ENCODE measurements at places on chromosomes 5 and 9. TPM values are rescaled to one million over a fixed set of nuclear protein-coding genes. Genes with fewer than 3 reads are reported as not detected.

The C5 gene
- total RNA-seq: 1.8 TPM

The EGFL7 gene
- 0.30 TPM for total RNA-seq

The CENPH gene
- total RNA-seq: 41.8 TPM

GRCh38 chr9:5557606-5558587, 47.6 kb downstream of the PDCD1LG2 start:
- DNase-seq: peak; percentile 77
- H3K4me3 ChIP-seq: peak overlapping the region; percentile 12
- H3K4me1 ChIP-seq: peaks cover 41% of the 10 kb centered on the region
- H3K36me3 ChIP-seq: peaks cover 63% of the 10 kb centered on the region

DNA sequence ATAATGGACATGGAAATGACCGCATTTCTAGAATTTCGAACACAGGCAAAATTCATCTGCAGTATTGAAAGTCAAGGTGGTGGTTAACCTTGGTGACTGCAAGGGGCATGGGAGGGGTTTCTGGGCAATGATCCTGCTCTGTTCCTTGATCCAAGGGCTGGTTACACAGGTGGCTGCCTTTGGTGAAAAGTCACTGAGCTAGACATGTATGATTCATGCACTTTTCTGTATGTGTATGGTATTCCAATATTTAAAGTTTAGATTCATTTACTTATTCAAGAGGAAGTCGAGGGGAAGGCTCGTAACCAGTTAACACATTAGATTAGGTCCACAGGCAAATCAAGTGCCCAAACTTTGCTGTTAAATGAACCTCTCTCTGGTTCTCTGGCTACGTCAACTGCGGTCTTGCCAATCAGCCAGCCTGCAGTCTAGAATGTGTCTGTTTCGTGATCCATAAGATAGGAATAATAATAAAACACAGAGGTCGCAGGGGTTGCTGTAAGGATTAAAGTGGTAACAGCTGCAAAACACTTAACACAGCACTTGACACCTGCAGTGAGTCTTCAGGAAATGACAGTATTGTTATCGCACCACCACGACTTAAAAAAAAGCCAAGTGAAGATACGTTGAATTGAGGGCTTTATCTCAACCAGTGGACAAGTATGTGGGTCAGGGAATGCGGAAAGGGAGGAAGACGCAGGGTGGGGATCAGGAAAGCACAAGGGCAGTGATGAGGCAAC, 92.5 kb downstream of the TLE1 start:
- peaks cover 2% of the 10 kb centered on the region for H3K4me1 ChIP-seq
- no peaks in the 10 kb centered on the region for H3K36me3 ChIP-seq
- no peak overlapping the region for H3K27ac ChIP-seq

- peaks cover 2% of the 10 kb centered on the region for H3K4me1 ChIP-seq
- no peak overlapping the region for H3K4me3 ChIP-seq
- H3K36me3 ChIP-seq: no peaks in the 10 kb centered on the region
- H3K27me3 ChIP-seq: no peaks in the 10 kb centered on the region
- no peak for DNase-seq
These were observed 4.9 kb downstream of the LCN2 start for GRCh38 chr9:128153947-128154695.
